Right renal pelvis (tissue), 4 donors: ENCODE measurements at places on chromosomes 16 and 17. TPM values are rescaled to one million over a fixed set of nuclear protein-coding genes. Genes with fewer than 3 reads are reported as not detected.

CHRNE gene
- polyA plus RNA-seq = 1.7 TPM

FBXW10 gene
- 0.61 TPM for polyA plus RNA-seq

KRT15 gene
- polyA plus RNA-seq = 0.96 TPM

SLC13A2 gene
- 16.1 TPM for polyA plus RNA-seq
